Foreskin melanocyte (primary cell): ENCODE measurements at places on chromosomes 7 and 10.
A peak's percentile ranks its signal among the peaks of the same experiment; 100 is the strongest.

DNA sequence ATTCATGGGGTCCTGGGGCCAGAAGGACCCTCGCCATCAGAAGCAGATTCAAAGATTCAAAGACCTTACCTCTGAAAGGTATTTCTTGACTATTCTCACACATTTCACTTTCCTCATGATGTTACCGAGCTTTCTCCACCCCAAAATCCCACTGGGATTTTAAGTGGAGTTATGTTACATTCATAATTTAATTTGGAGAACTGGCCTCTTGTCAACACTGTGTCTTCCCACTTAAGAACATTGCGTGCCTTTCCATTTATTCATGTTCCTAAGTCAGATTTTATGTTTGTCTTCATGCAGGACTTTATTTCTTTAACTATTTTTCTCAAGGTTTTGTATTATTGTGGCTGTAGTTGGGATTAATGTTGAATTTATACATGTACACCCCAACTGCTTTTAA, 123.5 kb upstream of the BMPER start:
- no peak for DNase-seq

- DNase-seq: no peak
Observed at GRCh38 chr10:83543691-83544462, 595.4 kb upstream of the GHITM start.

DNA sequence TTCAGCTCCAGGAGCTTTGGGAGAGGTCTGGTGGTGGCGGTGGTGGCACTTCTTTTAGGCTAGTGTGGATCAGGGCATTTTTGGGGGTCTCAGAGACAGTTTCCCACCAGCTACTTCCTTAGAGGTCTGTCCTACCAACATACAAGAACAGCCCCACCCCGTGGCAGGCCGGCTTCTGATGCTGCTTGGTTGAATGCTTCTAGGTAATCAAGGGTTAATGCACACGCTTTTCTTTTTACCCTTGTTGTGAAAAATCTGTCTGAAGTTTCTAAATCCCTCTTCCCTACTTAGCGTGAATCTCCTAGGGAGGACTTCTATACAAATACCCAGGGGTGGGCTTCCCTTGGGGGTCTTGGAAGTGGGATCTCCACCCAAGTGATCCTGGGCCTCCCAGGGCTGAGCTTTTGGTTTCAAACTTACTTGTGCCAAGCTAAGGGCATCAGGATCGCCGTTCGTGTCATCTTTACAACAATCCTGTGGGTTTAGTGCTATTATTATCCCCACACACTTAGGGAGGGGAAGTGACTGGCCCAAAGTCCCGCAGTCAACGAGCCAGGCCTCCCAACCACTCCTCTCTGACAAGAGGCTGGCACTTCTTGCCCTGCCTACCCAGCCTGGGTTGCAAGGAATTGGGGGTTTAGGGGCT, 1.7 kb downstream of the SH2B2 start:
- no peak for DNase-seq

GRCh38 chr7:82411732-82412131, 31.8 kb downstream of the CACNA2D1 start:
- no peak for DNase-seq

DNA sequence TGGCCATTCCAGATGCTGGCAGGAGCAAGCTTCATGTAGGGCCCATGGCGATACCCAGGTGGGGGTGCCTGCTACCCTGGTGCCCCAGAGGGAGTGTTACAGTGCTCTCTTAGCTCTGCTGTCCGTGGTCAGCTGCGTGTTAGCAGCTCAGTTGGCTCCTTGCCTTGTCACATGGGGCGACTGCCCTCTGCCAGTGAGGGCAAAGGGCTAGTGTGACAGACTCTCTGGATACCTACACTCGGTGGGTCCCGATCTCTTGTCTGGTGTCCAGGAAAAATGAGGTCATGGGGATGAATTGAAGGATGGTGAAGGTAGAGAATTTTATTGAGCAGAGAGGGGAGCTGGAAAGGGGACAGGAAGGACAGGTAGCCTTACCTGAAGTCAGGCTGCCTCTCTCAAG, 152.2 kb downstream of the CYP26A1 start:
- no peak for DNase-seq

DNA sequence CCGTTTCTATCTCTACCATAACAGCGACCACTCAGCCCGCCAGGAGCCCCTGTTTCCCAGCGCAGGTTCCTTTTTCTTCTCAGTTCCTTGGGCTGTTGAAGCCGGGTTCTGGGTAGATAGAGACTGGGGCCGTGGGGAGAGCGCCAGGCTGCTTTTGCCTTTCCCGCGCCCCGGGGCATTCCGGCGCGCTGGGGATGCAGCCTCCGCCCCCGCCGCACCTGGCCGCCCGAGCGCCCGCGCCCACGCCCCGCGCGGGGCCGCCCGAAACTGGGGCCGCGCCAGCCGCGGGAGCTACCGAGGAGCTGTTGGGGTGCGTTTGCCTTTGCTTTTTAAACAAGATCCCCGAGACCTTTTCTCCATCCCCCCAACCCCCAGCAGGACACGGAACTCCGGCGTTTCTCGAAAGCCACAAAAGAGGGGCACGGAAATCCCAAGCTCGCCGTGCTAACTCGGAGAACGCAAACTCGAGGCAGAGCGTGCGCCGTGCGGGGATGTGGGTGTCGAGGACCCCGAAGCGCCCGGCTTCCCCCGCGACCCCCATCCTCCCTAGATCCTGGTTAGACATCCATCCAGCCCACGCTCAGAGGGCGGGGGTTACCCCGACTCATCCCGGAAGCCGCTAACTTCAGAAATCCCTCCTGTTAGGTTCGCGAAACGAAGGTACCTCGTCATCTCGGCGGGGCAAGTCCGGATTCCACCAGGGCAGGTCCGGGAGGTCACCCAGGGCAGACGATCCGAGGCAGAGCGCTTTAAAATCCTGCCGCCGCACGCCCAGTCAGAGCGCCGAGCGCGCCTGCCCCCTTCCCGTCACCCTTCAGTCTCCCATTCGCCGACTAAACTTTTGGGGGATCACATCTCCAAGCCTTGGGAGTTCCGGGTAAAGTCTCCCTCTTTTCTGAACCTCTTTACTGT, 1.0 kb downstream of the GRM8 start:
- no peak for DNase-seq

- DNase-seq: no peak
Observed at GRCh38 chr10:89798092-89798491, 96.7 kb downstream of the KIF20B start.

GRCh38 chr10:75508814-75509306, 77.4 kb downstream of the LRMDA start:
- no peak for DNase-seq

GRCh38 chr10:70660722-70661121, 11.6 kb upstream of the ADAMTS14 start:
- DNase-seq: peak; percentile 89

GRCh38 chr10:69073026-69073425, 14.9 kb upstream of the SRGN start:
- DNase-seq: no peak

DNA sequence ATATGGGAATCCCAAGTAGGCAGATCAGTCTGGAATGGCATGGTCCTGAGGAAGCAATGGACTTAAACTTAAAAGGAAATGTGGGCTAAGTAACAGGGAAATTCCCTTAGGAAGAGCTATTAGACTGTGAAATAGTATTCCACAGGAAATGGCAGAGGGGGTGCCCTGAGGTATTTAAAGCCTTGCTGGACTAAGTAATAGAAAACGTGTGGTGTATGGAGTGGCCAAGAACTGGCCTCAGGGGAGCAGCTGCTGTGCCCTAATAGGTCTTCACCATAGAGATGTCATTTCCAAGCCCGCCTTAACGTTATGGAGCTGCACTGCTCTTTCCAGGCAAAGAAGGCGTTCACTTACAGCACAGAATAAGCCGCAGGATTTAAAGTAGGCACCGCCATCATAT, 365.2 kb upstream of the ZMIZ1 start:
- DNase-seq: no peak

GRCh38 chr10:110647136-110647430, 2.9 kb downstream of the RBM20 start:
- no peak for DNase-seq

DNA sequence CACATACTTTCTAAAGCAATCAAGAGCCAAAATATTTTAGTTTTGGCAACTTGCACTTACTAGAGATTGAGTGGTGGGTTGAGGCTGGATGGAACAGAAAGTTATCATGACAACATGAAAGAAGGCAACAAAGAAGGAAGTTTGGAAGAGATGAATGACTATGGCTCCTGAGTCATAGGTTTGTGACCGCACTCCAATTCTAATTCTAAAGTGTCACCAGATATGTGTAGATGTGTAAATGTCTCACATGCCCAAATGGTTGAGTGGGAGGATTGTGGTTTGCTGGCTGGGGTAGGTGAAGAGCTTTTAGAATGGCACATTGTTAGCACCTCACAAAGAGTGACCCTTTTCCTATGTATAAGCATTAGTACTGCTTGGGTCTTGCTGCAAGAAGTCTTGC, 20.2 kb downstream of the TAS2R16 start:
- no peak for DNase-seq

- DNase-seq: no peak
Observed at GRCh38 chr10:2121929-2122328, 384.6 kb upstream of the ADARB2 start.

DNA sequence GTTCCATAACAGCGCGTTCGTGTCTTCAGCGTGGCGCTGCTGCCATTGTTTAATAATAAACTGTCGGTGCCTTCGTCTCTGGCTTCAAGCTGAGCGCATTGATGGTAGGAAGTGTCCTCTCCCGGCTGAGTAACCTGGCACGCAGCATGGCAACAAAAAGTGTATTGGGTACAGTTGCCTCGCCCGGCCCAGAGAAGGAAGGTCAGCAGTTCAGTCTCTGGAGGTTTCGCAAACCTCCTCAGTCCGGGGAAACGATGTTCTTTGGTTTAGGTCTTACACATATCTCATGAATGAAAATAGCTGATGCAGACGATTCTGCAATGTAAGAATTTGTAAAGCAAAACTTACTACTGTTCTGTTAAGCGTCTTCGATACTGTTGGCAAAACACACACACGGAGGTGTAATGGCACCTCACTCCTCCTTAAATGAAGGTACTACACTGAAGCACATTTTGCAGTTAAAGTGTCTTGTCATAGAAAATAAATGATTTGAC, 739 bp upstream of the CCDC186 start:
- DNase-seq: no peak

GRCh38 chr7:66933469-66933868, 12.4 kb downstream of the TMEM248 start:
- no peak for DNase-seq

- DNase-seq: peak; percentile 11
Observed at GRCh38 chr10:73625004-73625883, 16.0 kb downstream of the MYOZ1 start.

GRCh38 chr7:16644636-16645592, 640 bp downstream of the ANKMY2 start:
- no peak for DNase-seq
